ENCODE measurements at places on chromosomes 3 and 15. TPM values are rescaled to one million over a fixed set of nuclear protein-coding genes. Genes with fewer than 3 reads are reported as not detected.

DNA sequence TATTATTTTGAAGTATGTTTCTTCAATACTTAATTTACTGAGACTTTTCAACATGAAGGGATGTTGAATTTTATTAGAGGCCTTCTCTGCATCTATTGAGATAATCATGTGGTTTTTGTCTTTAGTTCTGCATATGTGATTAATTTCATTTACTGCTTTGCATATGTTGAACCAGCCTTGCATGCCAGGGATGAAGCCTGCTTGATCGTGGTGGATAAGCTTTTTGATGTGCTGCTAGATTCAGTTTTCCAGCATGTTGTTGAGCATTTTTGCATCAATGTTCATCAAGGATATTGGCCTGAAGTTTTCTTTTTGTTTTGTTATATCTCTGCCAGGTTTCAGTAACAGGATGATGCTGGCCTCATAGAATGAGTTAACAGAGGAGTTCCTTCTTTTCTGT, 134.4 kb downstream of the RSRC1 start:
- no peak for DNase-seq

TRH gene
- 0.69 TPM for polyA plus RNA-seq

DNA sequence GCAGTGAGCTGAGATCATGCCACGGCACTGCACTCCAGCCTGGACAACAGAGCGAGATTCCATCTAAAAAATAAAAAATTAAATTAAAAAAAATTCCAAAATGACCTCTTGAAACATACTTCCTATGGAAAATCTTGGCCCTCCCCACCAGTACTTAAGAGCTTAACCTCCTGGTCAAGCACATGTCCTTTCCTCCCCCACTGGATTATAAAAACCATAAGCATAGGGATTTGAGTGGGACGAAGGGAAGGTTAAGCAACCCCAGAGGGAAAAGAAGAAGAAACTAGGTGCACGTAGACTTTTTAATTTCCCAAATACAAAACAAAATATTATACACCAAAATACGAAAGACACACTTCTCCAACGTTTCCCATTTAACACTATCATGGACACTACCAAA, 25.3 kb downstream of the SLC4A7 start:
- DNase-seq: no peak

LRRC15 gene
- polyA plus RNA-seq: 0.09 TPM

GRCh38 chr15:58748852-58749531, 515 bp downstream of the ADAM10 start:
- DNase-seq: no peak

UBAP1L gene
- 2.3 TPM for polyA plus RNA-seq

- DNase-seq: no peak
Measured at GRCh38 chr3:183653209-183654064, 18.0 kb downstream of the KLHL24 start.

- DNase-seq: no peak
Measured at GRCh38 chr15:67172172-67172571, 82.3 kb downstream of the AAGAB start.

DNA sequence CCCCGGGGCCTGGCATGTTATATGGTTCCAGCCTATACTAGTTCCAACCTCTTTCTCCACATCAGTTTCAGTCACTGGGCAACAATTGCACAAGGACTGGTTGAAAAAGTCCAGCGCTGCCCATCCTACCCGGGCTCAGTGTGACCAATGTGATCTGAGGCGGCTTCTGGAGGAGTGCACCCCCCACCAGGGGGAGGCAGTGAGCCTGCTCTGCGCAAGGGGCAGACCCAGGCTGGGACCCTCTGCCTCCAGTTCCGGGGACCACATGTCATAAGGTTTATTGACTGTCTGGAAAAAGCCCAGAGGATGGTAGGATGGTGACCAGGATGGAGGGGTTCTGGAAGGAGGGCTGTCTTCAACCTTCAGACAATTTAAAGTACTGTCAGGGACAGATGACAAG, 25.6 kb upstream of the NR2E3 start:
- DNase-seq: no peak

DNA sequence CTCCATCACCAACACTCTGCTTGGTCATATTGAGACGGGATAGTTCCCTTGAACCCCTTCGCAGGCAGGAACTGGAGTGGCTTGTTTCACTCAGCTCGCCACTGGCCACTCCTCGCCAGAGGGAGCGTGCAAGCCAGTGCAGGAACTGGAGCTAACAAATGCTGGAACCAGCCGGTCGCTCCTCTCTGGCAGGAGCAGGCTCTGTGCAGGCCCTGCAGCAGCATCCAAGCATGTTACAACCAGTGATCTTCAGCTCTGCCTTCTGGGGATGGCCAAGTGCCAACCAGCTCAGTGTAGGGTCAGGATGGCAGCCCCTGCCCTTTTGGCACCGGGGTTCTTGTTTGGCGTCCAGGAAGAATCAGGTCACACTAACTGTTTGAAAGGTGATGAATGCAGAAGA, 329.0 kb upstream of the AZI2 start:
- DNase-seq: no peak

ACAD9 gene
- polyA plus RNA-seq: 41.6 TPM

GRCh38 chr3:127777921-127778656, 44.2 kb downstream of the MGLL start:
- DNase-seq: no peak

DNA sequence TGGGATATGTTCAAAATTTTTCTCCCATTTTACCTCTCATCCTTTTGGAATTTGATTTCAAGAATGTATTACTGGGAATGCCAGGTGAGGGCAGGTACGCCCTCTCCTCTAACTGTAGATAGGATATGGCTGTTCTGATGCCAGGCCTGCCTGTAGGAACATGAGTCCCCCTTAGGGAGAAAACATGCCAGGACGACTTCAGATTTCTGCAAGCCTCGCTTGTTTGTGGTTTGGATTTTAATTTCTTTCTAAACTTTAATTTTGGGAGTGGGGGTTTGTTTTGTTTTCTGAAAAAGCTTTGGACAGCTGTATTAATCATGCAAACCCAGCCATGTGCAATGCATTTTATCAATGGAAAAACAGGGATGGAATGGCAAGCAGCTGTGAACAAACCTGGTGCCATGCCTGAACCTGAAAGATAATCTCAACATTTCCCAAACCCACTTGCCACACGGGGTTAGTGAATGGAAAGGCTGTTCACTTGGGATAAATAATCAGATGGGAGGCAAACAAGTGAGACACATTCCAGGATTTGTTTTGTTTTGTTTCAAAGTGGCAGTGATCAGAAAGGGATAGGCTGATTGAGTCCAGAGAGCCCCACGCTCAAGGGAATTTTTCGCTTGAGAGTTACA, 207.6 kb downstream of the GAP43 start:
- DNase-seq: no peak

DNA sequence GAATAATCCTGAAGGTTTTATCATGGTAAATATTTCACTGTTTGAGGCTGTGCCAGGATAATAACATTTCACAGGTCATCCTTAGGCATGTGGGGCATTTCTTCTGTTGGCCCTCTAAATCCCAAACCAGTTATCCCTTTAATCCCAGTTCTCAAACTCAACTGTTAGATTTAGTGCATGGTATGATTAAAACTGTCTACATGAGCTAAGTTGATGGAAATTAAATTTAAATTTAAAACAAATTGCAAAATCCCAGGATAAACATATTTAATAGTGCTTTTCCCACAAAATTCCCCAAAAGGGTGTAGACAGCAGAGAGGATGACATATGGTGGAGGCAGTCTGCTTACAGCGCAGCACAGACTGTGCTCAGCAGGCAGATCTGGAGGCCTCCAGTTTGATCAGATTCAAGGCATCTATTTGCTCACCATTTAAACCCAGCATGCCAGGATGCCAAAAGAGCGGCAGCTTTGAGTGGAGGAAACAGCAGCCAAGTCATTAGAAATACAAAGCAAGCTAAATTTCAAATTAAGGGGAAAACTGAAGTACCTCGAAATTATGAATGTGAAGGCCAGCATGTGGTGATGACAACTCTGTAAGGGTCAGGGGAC, 325.8 kb downstream of the KCNH8 start:
- DNase-seq: no peak

SLC9A9 gene
- polyA plus RNA-seq: 12.8 TPM

GRCh38 chr3:112676659-112677234, 35.8 kb upstream of the CCDC80 start:
- no peak for DNase-seq

DNA sequence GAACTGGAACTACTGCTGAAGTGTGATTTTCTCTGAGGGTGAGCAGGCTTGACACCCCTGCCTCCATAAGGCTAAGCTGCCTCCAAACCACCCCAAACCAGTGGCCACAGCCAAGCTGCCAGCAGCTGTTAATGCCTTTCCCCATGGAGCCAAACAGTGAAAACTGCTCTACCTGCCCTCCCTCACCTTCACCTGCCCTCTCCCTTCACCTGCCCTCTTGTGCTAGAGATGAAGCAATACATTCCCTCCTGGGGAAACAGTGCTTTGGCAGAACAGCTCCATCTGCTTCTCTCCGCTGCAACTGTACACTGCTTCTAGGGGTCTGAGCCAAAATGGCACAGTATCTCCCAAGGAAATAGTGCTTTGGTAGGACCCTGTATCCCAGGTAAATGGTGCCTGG, 374.1 kb downstream of the FHIT start:
- DNase-seq: no peak

- DNase-seq: no peak
Measured at GRCh38 chr15:27082526-27082925, 111.5 kb downstream of the GABRG3 start.

DNA sequence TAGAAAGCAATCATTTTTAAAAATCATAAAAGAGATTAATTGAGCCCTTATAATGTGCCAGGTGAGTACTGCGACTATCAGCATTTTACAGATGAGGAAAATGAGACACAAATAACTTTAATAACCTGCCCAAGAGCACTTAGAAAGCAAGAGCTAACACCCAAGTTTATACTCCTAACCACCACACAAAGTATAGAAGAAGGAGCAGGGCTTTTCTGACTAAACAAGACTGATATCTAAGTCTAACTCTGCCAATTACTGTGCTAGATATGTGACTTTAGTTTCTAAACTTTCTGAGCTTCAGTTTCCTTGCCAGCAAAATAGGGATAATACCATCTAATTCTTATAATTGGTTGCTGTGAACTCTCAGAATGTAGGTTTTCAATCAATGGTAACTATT, 47.7 kb downstream of the TNIK start:
- DNase-seq: no peak

CILP gene
- polyA plus RNA-seq: 4.0 TPM

TMEM45A gene
- 26.9 TPM for polyA plus RNA-seq

LRIG1 gene
- 19.6 TPM for polyA plus RNA-seq

- no peak for DNase-seq
Measured at GRCh38 chr15:71080166-71080565, 35.1 kb upstream of the THSD4 start.

GOLGA8T gene
- not detected for polyA plus RNA-seq

GRCh38 chr3:66017591-66017990, 21.1 kb downstream of the MAGI1 start:
- DNase-seq: no peak

SMCO1 gene
- not detected for polyA plus RNA-seq

DNA sequence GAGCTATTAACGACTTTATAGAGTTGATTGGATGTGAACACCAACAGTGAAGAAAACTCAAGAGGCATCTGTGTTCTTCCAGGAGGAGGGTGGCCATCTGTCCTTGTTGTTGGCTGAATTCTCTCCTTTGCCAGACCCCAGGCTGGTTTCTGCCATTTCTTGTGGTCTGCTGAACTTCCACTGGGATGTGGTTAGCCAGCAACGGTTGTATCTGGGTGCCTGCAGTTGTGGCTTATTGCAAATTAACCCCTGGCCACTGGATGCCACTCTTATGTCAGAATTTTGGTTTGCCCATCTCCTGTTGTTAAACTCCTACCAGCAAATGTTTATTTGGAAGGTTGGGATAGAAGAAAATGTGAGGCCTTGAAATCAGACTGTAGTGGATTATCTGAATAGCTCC, 163.6 kb upstream of the TBC1D5 start:
- no peak for DNase-seq
